ENCODE measurements at places on chromosomes 16 and 17. TPM values are rescaled to one million over a fixed set of nuclear protein-coding genes. Genes with fewer than 3 reads are reported as not detected.

CHST5 gene
- total RNA-seq = 0.71 TPM

ZNF771 gene
- 12.5 TPM for total RNA-seq

DNA sequence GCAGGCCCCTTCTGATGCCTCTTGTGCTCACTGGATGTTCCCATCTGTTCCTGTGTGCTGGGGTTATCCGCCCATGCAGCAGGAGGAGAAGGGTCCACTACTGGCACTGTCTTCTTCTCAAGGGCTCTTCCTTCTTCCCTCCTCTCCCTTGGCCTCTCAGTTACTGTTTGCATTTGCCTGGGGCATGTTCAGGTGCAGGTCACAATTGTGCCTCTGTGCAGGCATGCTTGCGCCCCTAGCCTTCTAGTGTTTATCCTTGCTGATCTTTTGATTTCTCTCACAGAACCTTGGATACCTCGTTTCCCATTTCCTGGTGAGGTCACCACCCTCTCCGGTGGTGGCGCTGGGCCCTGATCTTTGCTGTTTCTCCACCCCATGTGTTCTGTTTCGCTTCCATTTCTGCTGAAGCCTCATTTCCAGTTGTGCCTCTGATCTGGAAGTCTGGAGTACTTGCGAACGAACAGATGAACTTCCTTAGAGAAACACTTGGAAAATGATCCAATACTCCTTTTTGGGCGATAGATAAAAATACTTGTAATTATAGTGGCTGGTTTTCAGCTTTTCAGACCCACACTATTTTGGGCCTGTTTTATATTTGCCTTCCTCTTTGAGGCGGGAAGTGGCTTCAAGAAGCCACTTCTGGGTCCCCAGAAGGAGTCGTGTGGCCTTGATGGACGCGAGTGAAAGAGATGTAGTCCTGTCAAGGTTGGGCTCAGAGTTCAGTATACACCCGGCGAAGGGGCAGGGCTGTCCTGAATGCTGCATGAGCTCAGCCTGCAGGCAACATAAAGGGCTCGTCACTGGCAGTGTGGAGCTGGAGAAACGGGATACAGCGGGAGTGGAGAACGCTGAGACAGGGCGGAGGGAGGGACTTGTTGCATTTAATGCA lies 312.9 kb downstream of the SNX29 start:
- no peak for DNase-seq

DNA sequence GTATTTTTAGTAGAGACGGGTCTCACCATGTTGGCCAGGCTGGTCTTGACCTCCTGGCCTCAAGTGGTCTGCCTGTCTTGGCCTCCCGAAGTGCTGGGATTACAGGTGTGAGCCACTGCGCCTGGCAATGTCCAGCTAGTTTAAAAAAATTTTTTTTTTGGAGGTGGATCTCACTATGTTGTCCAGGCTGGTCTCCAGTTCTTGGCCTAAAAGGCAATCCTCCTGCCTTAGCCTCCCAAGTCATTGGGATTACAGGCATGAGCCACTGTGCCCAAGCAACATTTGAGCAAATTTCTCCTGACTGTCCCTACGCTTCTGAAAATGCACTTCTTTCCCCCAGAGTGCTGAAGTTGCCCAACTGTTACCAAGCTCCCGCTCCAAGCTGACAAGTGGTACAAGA lies 8.0 kb downstream of the MAP3K14 start:
- no peak for DNase-seq

GRB2 gene
- 93.3 TPM for total RNA-seq

LMF1 gene
- total RNA-seq = 13.0 TPM

METRN gene
- 30.9 TPM for total RNA-seq

PIRT gene
- not detected for total RNA-seq

DNA sequence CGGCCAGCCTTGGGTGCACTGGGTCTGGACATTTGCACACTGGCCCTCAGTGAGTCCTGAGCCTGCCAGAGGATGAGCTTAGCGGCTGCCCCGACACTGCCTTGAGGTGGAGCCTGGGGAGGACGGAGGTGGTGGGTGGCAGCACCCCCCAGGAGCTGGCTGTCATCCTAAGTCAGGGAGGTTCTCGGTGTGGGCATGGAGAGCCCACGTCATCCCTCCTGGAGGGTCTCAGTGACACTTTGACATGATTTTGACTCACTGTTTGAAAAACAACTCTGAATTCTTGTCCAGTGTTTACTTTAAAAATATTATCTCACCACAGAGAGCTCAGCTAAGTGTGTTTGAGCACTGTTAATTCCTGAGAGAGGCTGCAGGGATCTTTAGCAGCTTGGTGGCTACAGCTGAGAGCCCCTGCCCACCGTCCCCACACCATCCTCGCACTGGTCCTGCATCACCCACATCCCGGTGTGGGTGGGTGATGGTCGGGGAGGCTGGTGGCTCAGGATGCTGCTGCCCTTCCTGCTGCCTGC lies 63.1 kb downstream of the BANP start:
- DNase-seq = no peak

- no peak for DNase-seq
Observed at GRCh38 chr17:64315032-64315490, 52.0 kb upstream of the TEX2 start.

HSPB9 gene
- total RNA-seq = 0.57 TPM

GRCh38 chr16:69818891-69819545 lies 56.9 kb downstream of the WWP2 start:
- no peak for DNase-seq
